ENCODE measurements at places on chromosomes 2 and 18.
A peak's percentile ranks its signal among the peaks of the same experiment; 100 is the strongest.

DNA sequence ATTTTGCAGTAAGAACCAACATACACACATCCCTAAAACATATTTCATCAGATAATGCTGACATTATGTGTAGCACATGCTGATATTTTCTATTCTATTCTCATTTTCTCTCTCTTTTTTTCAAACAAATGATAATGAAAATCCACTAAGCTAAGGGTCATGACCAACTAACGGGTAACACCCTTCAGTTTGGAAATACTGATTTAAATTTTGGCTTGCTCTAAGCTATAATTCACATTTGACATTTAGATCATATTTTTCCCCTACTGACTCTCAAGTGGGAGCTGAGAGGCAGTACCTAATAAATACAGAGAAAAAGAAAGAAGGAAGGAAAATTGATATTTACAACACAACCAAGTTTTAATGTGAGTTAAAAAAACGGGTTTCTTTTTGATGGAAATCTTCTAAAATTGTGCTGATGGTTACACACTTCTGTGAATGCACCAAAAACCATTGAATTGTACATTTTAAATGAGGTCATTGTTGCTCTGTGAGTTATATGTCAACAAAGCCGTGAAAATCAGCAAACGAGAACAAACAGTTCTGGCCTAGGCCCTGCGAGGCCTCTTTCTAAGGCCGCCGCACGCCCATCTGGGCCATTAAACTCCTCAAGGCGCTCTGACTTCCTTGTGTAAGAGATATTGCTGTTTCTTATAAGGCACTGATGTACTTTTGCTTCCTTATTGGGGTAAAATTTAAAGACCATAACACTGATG lies 124.2 kb downstream of the GALR1 start:
- peak; percentile 18 for DNase-seq

GRCh38 chr2:204187229-204188083 lies 250.9 kb downstream of the ICOS start:
- no peak for DNase-seq

DNA sequence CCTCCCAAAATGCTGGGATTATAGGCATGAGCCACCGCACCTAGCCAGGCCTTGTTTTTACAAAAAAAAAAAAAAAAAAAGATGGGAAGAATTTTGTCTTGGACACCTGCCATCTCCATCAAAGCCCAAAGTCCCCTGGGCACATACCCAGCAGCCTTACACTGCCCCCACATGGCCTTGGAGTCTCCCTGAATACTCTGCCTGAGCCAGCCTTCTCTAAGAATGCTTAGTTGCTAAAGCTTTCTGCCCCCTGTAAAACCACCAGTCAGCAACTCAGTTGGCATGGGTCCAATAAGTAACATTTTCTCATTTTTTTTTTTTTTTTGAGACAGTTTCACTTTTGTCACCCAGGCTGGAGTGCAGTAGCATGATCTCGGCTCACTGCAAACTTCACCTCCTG lies 40.6 kb downstream of the SPC25 start:
- DNase-seq: peak; percentile 71

- peak; percentile 54 for DNase-seq
Observed at GRCh38 chr2:224284134-224284946, 117.6 kb downstream of the FAM124B start.

DNA sequence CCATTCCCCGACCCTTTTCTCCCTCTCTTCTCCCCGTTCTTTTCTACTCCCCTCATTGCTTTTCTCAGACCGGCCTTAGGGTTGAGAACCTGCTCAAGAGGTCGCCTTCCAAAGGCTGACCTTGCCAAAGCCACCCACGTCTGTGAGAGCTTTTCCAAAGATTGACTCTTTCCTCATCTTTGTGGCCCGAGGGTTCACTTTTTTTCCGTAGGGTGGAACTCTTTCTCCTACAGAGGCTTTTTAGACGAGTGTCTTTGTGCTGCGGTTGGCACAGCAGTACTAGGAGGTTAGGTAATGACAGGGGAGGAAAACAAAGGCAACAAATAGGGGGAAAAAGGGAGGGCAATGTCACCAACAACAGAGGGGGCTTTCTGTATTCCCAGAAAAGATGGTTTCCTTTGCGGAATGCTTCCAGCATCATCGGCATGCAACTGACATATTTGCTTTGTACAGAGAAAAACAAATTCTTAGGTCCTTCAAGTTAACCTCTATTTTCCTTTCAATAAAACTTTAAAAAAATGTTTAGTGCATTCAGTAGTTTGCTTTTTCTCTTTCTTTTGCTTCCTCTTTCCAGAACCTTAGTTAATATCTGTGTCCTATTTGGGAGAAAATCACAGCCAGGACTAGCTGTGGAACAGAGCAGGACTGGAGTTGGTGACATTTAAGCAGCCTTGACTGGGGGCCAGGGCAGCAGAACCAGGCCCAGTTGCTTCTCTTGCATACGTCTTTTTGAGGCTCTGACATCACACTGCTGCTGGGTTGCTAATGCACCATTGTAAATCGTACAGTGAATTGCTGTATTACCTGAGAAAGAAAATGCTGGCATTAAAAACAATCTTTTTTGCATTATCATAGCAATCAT lies 188.1 kb upstream of the FANCL start:
- peak; percentile 51 for DNase-seq

DNA sequence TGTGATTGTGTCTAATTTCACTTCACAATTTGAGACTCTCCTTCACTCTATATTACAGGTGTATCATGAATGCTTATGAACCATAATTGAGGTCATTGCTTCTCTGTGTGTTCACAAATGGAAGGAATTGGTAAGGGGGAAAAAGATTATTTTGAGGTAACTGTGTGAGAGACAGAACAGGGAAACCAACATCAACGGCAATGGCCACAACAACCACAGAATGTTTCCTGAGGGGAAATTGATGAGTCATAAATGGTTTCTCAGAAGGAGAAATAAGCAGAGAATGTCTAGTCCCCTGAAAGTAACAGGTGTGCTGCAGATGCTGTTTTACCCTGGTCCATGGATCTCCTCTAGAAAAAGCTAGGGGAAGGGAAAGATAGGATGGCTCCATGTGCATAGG lies 361.2 kb upstream of the GALNT5 start:
- no peak for DNase-seq
